ENCODE measurements at places on chromosomes 3 and 15.

DNA sequence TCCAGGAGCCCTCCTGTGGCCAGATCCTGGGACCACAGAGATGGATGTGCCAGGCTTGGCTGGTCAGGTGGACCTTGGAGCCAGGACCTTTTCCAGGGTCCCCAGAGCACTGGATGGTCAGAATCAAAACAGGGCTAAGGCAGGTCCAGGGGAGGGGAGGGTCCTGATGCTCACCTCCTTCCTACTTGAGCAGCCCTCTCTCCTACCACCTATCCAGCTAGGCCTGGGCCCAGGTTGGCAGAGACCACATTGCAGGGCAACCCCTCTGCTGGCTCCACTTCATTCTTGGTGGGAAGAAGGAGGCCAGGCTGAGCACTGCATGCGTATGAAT is 28.5 kb upstream of the SFMBT1 start:
- no peak for DNase-seq

- no peak for DNase-seq
Measured at GRCh38 chr3:137988152-137988551, 21.8 kb upstream of the CLDN18 start.

DNA sequence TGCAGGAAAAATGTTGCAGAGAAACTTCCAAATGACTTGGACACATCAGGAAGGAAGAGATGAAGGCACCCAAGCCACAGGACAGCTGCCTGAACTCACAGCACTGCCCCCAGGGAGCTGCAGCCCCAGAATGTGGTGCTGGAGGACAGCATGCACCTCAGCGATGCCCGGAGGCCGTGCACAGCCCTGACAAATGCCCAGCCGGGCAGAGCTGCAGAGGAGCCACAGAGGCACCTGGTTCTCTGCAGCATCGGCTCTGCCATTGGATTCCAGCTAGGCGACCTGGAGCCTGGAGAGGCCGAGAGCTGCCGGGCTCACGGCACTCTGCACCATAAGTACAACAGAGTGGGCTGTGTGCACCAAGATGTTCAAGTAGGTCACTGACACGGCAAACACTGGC is 97.5 kb downstream of the OCA2 start:
- no peak for DNase-seq

DNA sequence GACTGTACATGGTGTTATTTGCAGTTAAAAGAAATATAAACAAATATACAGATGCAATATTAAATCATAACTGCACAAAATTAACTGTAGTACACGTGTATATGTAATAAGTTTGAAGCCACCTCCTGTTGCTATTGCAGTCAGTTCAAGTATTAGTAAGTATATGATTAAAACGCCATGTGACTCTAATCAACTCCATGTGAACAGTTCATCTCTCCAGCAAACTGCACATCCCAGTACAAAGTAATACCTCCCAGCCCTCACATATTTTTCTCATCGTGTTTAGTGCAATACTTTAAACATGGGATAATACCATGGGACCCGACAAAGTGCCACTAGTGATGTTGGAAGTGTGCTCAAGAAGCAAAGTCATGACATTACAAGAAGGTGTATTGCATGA is 34.6 kb downstream of the PDCD10 start:
- no peak for DNase-seq

GRCh38 chr3:155972885-155973584 is 102.6 kb downstream of the GMPS start:
- no peak for DNase-seq
